GM19239 (cell line): ENCODE measurements at places on chromosomes 7 and 10.

DNA sequence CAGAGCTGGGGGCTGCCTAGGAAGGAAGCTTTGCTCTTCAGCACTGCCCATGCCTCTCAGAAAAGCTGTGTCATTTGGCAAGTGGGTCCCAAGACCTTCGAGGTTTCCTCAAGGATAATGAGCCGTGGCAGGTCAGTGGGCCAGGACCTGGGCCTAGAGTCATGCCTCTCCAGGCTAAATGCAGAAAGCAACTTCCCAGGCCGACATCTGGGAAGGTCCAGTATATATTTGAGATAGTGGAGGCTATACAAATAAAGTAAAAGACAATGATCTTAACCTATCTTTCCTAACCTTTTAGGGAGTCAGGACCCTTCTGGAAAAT is 2.4 kb upstream of the HOXA10 start:
- no peak for DNase-seq

DNA sequence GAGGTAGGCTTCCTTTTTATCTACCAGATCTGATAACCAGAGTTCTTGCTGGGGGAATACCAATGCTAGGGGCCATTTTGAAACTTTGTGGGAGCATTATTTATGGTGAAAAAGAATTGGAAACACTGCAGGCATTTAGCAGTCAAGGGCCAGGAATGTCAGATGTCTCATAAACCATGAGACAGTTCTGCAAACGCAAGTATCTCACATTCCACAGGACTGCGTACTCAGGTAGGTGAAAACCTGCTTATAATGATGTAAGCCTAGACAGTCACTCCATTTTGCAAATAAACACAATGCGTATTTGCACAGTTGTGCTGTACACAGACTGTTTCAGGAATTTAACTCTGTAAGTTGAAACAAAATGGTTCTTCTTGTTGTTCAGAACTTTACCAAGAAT is 33.9 kb downstream of the ECHDC3 start:
- no peak for DNase-seq

DNA sequence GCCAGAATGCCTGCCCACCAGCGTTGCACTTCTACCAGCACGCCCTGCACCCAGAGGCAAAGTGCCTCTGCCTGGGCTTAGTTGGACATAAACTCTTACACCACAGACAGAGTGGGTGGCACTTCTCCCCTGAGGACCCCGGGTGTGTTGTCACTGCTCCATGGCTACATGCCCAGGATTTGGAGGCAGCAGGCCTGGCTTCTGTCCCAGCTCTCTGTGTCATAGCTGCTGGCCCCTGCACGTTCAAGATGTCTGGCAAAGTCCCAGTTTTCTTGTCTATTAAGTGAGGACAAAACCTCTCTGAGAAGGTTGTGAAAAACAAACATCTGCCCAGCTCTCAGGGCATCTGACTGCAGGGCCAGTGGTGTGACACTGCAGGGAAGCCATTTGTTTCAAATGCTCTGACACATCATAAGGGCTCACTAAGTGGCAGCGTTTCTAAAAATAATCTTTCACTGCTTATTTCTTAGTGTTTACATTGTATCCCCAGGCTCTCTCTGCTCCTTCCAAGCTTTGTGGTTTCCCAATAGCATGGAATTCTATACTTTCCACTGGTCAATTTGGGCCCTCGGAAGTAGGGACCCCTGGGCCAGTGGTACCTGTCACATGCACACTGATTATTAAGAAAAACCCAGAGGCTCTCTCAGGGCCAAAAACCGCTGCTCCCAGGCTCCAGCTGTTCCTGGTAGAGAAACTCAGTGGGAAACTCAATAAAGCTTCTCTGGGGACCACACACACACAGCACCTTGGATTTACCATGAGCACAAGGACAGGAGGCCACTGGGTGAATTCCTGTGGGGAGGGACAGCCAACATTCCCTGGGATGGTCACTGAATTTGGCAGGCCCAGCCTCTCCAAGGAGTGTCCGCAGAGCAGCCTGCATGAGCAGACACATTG is 86.2 kb upstream of the ANLN start:
- no peak for DNase-seq

DNA sequence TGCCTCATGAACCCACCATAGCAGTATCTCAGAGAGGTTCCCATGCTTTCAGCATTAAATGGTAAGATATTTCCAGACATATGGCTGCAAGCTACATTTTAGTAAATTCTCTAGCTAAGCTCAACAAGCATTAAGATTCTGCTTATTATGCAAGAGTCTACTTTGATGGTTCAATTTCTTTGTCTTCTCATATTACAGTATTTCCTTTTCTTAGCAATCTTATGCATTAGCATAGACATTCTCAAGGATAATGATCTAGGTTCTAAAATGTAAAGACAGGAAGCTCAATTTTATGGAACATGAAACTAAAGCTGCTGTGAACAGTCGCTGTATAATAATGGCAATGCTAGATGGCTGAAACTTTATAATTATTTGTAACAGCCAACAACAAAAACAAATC is 39.2 kb downstream of the MEOX2 start:
- DNase-seq: no peak

GRCh38 chr7:140778568-140778967 is 82.1 kb downstream of the NDUFB2 start:
- DNase-seq: no peak

DNA sequence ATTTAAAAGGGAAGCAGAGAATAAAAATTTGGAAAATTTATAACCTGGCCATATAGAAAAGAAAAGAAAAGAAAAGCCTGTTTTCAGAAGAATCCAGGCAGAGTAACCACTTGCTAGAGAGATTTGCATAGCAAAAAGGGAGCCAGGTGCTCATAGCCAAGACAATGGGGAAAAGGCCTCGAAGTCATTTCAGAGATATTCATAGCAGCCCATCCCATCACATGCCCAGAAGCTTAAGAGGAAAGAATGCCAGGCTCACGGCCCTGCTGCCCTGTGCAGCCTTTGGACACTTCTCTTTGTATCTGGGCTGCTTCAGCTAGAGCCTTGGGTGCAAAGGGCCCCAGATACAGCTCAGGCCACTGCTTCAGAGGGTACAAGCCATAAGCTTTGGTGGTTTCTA is 159.8 kb downstream of the CCDC7 start:
- DNase-seq: no peak

DNA sequence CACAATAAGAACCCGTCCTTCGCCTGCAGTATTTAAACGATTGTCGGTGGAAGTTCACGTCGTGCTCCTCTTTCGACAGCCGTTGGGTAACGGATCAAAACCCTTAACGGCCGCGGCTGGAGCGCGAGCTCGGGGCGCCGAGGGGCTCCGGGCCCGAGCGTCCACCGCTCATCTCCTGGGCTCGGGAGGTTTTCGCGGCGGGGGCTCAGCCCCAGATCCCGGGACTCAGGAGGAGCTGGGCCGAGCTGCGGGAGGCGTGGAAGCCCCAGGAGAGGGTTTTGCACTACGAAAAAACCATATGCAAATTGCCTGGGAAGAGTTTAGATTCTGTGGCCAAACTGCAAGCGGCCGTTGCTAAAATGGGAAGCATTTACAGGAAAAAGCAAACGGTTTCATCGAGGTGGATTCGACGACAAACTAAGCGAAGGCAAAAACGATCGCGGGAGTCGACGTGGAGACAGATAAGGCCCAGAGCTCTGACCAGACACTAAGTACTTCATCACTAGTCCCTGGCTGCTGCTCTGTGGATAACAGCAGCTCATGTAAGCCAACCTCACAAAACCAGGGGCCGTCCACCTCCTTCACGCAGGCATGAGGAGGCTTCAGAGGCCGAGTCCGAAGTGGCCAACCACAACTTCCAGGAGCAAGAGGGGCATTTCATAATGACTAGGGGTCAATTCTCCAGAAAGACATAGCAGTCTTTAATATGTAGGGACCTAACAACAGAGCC is 129.7 kb downstream of the MARCHF5 start:
- DNase-seq: no peak

DNA sequence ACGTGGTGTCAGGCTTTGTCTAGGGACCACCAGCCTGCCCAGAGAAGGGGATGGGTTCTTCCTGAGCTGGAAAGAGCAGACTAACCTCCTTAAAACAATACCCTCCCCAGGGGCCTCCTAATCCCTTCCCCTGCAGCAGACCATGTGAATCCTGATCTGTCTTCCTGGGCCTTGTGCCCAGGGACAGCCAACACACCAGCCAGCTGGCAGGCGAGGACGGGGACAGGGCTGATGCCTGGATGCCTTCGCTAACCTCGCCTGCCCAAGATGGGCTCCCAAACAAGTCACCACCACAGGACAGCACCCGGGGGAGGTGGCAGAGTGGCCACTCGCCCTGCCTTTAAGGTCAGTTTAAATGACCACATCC is 17.6 kb downstream of the PODXL start:
- DNase-seq: no peak

DNA sequence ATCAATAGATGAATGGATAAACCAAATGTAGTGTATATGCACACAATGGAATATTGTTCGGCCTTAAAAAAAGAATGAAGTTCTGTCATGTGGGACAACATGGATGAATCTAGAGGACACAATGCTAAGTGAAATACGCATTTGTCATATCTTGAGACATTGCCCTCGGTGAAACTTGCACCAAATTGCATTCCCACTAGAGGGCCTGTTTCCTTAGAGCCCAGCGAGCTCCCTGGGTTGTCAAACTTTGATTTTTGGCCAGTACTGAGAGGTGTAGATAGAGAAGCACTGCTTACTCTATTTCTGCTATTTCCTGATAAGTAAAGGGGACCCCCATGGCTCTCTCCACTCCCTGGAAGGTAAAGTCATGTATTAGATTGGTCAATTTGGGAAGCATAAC is 157.1 kb downstream of the GPAM start:
- DNase-seq: no peak

- DNase-seq: no peak
These were observed 75.8 kb downstream of the DLG5 start for GRCh38 chr10:77850620-77851231.

DNA sequence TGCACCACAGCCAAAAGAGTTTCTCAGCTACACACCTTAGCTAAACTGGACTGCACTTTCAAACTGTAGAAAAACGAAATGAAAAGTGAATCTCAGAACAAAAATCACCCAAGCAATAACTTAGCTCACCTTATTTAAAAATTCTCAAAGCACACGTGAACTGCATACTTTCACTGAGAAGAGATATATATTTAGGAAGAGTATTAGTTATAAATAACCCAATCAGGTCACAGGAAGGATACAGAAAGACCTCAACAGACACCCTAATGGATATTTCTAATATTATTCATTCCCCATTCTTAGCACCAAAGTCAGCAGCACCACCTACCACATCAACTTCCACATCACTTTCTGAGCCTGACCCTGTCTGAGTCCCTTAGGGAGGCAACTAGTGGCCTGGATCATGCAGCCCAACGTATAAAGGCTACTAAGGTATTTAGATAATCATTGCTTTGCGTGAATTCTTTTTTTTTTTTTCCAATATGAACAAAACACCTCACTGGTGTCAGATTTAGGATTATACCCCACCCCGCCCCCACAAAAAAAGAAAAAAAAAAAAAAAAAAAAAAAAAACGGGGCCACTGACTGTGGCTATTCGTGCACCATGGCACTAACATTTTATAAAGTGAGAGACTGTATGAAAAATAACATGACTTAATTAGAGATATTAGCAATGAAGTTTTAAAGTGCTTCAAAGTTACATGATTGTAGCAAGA is 2.6 kb downstream of the ABI1 start:
- no peak for DNase-seq

GRCh38 chr10:29109707-29110571 is 178.9 kb upstream of the LYZL1 start:
- no peak for DNase-seq

GRCh38 chr10:52488606-52489485 is 174.8 kb downstream of the DKK1 start:
- DNase-seq: no peak

DNA sequence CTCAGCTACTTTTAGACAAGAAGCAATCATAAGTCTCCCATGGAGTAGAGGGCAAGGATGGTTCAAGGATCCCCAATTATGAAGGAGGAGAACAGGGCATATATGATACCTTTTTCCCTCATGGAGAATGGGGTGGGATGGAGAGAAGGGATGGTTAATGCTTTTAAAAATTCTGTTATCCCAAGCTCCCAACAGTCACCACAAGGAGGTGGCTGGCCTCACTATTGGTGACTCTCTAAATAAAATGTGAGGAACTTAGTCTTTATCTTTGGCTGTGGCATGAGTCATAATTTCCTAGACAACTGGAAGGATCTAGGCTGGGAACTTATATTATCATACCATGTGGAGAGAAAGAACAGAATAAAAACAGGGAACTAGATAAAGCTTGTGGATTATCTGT is 297.0 kb downstream of the PHTF2 start:
- no peak for DNase-seq

DNA sequence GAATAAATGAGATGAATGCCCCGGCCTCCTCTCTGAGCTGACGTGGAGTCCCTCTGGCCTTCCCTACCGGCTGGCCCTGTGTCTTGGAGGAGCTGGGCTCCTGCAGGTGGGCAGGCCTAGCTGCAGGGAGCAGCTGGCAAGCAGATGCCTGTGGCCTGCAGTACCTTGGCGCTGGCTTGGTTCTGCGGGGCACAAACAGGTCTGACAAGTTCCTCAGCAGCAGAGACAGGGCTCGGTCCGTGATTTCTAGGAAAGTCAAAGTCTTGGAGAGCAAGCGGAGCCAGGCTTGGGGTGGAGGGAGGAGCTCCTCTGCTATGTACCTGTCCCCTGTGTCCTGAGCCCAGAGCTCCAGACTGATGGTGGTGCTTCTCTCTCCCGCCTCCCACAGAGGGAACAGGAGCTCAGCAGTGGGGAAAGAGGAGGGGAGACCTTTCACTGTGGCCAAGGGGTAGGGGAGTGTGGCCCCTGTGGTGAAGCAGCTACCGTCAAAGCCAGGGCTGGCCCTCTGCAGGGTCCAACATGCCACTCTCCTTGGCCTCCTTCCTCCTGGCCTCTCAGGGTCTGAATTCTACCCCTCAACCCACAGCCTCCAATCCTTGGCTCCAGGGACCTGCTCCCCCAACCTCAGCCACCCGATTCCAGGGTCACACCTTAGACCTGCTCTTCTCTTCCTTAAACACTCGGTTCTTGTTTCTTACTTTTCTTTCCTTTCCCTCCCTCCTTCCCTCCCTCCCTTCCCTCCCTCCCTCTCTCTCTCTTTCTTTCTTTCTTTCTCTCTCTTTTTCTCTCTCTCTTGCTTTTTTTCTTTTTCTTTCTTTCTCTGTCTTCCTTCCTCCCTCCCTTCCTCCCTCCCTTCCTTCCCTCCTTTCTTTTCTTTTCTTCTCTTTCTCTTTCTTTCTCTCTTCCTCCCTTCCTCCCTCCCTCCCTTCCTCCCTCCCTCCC is 20.1 kb downstream of the MYL10 start:
- DNase-seq: no peak

DNA sequence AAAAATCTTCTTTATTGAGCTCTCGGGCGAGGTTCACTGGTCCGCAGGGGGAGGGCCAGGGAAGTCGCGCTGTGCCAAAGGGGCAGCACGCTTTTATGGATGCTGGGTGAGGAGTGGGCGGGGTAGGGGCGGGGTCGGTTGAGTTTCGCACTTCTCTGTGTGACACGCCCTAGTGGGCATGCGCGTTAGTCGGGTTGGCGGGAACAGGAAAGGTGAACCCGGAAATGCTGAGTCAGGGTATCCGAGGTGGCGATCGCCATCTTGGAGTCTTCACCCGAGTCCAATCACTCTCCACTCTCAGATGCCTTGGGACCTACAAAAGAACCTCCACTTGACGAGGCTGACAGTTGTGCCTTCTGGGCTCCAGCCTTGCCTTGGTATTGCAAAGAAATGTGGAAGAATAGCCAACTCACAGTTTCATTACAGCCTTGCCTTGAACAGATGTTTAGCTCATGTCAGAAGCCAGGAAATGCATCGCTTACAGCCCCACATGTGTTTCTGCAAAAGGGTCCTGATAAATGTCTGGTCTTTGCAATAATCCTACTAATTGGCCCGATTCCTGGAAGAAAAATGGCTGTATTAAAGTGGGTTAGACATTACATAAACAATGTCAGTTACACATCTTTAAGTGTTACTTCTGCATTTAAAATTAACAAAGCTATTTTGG is 64.1 kb downstream of the AHR start:
- no peak for DNase-seq

GRCh38 chr10:132420981-132421846 is 24.2 kb downstream of the PWWP2B start:
- DNase-seq: peak; percentile 82
